Cardiac septum (tissue), 1 donor: ENCODE measurements at places on chromosomes 13 and 19.
A peak's percentile ranks its signal among the peaks of the same experiment; 100 is the strongest.

DNA sequence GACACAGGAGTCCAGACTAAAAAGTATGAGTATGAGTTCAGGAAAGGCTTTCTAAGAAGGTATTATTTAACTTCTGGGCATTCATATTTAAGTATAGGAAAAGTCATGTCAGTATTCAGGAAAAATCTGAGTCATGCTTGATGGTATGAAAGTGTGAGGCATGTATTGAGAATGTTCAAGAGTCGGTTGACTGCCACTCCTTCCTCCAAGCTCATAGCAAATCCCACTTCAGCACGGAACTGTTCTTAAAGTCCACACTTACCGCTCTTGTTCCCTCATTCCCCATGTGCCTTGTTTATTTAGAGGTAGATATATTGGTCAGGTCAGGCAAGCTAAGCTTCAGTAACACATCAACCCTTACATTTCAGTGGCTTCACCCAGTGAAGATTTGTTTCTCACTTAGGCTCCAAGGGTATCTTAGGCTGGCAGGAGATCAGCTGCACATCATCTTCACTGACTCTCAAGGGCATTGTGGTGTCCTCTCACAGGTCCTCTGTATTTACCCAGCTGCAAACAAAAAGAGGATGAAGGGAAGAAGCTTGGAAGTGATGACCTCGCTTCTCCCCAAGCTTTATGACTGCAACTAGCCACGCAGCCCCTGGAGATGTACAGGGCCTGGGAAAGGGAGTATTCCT is 1189.2 kb downstream of the EFNB2 start:
- no peak for DNase-seq

DNA sequence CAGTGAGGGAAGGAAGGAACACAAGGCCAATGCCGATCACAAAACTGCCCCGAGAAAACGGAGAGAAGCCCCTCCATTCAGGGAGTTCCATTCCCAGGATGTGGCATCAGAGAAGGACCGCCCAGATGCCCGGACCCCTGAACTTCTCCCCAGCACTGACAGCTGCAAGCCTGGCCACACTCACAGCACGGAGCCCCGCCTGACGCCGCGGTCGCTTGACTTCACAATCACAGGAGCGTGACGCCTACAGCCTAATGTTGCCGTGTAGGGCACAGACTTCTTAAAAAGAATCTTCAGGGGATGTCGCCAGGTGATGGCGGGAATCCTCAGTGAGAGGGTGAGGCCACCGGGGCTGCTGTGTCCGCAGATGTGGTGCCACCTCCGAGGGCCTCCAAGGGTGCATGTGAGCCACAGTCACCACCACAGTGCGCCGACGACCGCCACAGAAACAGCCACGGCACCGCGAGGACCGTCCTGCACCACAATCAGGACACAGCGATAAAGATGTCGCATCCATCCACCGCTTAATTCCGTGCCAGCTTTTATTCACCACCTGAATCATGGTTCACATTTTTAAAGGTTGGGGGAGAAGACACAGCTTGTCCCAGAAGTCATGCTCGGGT is 77.2 kb downstream of the SPACA7 start:
- DNase-seq: peak; percentile 59

- DNase-seq: no peak
These were observed 1.8 kb upstream of the IFI30 start for GRCh38 chr19:18171605-18172327.

DNA sequence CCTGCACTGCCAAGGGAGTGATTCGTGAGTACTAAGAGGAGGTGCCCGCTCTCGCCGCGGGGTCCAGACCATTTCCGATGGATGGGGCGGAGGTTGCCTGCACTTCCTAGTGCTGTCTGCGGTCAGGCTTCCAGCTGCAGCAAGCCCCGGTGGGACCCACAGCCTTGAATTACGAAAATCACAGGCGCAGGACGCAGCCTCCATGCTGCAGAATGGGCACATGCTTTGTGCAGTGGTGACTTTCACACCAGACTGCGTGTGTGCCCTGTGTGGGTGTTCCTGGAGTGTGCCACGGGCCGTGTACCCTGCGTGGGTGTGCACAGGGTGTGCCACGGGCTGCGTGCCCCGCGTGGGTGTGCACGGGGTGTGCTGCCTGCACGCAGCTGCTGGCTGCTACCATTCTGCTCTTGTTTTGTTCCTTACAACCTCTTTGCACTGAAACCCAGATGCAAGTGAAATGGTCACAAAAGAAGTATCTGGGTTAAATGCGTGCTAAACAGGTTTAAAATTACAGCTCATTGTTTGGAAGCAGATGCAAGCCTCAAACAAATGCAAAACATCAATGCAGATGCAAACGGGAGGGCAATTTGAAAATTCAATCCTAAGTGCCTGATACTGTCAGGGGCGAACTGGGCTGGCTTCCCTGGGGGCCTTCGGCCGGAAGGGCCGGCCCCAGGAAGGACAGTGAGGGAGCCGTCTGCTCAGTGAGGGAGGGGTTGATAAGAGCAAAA is 221.2 kb upstream of the SOX1 start:
- peak; percentile 69 for DNase-seq

DNA sequence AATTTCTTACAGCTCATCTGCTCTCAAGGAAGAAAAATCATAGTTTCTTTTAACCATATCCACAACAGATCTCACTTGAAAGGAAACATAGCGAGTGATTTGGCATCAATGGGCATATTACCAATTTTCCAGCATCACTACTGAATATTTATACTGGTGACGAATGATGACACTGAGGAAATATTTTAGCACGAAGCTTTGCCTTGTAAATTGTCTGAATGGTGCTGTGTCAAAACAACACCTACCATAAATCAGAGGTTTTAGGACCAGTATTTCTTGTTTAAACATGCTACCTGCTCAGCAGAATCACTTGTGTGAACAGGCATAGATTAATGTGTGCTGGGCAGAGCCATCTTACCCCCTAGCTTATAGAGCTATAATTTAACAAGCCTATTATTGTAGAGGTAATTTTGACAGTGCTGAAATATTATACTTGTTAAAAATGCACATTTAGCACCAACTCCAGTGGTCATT is 146.8 kb downstream of the ABCC4 start:
- no peak for DNase-seq

- DNase-seq: no peak
These were observed 5.2 kb downstream of the MAP2K7 start for GRCh38 chr19:7908742-7909461.

DNA sequence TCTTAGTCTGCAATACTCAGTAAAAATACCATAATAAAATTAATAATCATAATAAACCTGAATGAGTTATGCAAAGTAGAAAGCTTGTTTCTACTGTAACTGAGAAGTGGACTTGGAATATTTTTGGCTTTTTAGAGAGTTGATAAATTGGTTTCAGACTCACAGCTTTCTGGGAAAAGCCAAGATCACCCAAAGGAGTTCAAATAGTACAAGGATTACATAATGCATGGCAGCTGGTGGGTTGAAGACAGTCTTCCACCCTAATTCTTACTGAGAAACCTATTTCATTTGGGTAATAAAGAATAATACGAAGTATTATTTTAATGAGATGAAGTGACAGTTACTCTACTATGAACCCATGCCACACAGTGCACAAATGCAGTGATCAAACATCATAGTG is 139.4 kb upstream of the KLF12 start:
- no peak for DNase-seq

DNA sequence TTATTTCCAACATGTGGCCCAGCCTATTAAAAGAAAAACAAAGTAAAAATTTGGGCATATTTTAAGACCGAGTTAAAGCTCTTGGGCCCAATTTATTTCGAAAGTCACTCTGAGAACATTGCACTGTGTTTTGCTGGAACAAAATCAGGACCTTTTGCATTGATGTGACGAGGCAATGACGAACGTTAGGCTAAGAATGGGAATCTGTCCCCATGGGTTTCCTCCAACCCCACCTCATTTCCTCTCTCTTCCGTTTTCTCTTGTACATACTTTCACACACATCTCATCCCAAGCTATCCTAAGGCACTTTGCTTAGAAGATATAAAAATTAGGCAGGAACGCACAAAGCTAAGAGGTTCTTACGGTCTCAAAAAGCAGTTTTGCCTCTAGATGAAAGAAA is 22.1 kb downstream of the EDNRB start:
- no peak for DNase-seq

GRCh38 chr13:54687173-54687572 is 1658.6 kb downstream of the OLFM4 start:
- DNase-seq: no peak

GRCh38 chr13:23567906-23568460 is 2.2 kb upstream of the TNFRSF19 start:
- DNase-seq: no peak

DNA sequence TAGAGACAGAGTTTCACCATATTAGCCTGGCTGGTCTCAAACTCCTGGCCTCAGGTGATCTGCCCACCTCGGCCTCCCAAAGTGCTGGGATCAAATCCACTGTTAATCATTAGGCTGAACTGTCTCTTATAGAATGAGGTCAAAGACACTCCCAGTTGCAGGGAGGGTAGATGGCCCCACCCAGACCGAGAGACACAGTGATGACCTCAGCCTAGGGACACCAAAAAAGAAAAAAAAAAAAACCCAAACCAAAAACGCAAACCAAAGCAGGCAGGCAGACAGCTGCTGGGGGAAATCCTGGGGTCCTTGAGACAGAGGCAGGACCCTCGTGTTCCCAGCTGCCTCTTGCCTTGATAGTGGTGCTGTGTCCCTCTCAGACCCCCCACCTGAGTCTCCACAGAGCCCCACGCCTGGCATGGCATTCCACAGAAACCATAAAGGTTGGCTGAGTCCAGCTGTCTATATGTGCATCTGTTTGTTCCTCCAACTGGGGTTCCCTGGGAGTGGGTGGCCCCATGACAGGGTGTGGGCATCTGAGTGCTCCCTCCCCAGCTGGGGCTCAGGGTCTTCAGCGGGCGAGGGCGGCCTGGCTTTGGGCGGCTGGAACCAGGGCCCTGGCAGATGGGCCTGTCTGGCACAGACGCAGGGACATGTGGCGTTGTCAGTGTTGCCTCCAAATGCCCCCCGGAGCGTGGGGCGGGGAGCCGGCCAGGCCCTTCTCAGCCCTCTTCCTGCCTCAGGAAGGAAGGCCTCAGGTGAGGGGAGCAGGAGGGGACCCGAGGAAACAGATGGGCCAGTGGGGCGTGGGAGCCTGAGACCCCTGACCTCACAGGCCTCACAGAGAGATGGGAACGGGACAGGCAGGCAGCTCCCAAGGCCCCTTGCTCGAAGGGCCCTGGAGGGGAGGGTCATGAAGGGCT is 5.2 kb downstream of the DAND5 start:
- no peak for DNase-seq

- no peak for DNase-seq
These were observed 166.4 kb downstream of the DCLK1 start for GRCh38 chr13:35964863-35965180.

GRCh38 chr13:80510686-80511085 is 169.8 kb upstream of the SPRY2 start:
- DNase-seq: no peak

- DNase-seq: no peak
These were observed 8.0 kb upstream of the YJU2 start for GRCh38 chr19:4238831-4239230.
